Body of pancreas (tissue), 4 donors: ENCODE measurements at places on chromosomes 5 and 9. TPM values are rescaled to one million over a fixed set of nuclear protein-coding genes. Genes with fewer than 3 reads are reported as not detected.

AFAP1L1 gene
- total RNA-seq: 2.9 TPM

CER1 gene
- total RNA-seq: not detected

PCDHB2 gene
- 1.8 TPM for total RNA-seq

PRLR gene
- 6.2 TPM for total RNA-seq

CCL27 gene
- total RNA-seq: not detected

GRCh38 chr5:113059232-113060040, 82.8 kb downstream of the DCP2 start:
- no peaks in the 10 kb centered on the region for H3K27me3 ChIP-seq
- H3K4me1 ChIP-seq: no peaks in the 10 kb centered on the region
- H3K36me3 ChIP-seq: no peaks in the 10 kb centered on the region
- no peak for DNase-seq
- H3K4me3 ChIP-seq: no peak overlapping the region

GRCh38 chr9:79812099-79812498, 240.3 kb downstream of the TLE4 start:
- no peak for DNase-seq
- H3K4me1 ChIP-seq: no peaks in the 10 kb centered on the region
- no peak overlapping the region for H3K27ac ChIP-seq
- no peaks in the 10 kb centered on the region for H3K36me3 ChIP-seq
- no peak overlapping the region for H3K4me3 ChIP-seq

- no peaks in the 10 kb centered on the region for H3K27me3 ChIP-seq
- no peak overlapping the region for H3K27ac ChIP-seq
- no peak overlapping the region for H3K4me3 ChIP-seq
Observed at GRCh38 chr5:71743155-71743554, 24.1 kb downstream of the CARTPT start.

GRCh38 chr5:157484768-157485167, 24.8 kb downstream of the NIPAL4 start:
- H3K4me1 ChIP-seq: peaks cover 13% of the 10 kb centered on the region
- no peak overlapping the region for H3K27ac ChIP-seq

GRCh38 chr5:159211729-159212174, 2.4 kb upstream of the RNF145 start:
- DNase-seq: peak; percentile 6
- no peaks in the 10 kb centered on the region for H3K27me3 ChIP-seq
- no peak overlapping the region for H3K27ac ChIP-seq
- H3K36me3 ChIP-seq: no peaks in the 10 kb centered on the region
- no peak overlapping the region for H3K4me3 ChIP-seq

DNA sequence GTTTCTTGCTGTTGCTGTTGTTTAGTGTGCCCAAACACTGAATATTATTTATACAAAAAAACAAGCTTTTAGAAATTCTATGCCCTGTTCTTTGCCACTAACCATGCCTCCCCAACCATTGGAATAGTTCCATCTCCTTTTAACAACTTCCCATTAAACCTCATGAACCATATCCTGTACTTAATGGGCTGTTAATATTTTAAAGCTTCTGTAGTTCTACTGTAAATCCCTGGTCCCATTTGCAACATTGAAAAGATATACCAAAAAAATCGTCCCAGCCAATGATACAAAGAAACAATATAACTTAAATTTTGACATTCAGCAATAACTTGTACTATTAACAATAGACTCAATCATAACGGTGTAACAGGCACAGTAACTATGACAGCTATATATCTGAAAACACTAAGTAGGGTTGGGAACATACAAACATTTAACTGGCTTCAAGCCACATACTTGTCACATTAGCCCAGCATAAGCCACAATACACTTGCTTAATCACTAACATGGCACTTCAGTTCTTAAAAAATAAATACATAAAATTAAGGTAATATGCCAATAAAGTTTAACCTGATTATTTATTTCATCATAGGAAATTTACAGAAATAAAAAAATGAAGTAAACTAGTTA, 86.1 kb downstream of the ADAMTS6 start:
- no peaks in the 10 kb centered on the region for H3K27me3 ChIP-seq
- no peak for DNase-seq
- no peaks in the 10 kb centered on the region for H3K4me1 ChIP-seq
- H3K36me3 ChIP-seq: no peaks in the 10 kb centered on the region

- no peak overlapping the region for H3K27ac ChIP-seq
- H3K4me3 ChIP-seq: no peak overlapping the region
- DNase-seq: no peak
- peaks cover 12% of the 10 kb centered on the region for H3K4me1 ChIP-seq
- H3K36me3 ChIP-seq: no peaks in the 10 kb centered on the region
Observed at GRCh38 chr5:107477492-107477891, 193.2 kb downstream of the EFNA5 start.
